ENCODE measurements at places on chromosomes 1 and 21.

DNA sequence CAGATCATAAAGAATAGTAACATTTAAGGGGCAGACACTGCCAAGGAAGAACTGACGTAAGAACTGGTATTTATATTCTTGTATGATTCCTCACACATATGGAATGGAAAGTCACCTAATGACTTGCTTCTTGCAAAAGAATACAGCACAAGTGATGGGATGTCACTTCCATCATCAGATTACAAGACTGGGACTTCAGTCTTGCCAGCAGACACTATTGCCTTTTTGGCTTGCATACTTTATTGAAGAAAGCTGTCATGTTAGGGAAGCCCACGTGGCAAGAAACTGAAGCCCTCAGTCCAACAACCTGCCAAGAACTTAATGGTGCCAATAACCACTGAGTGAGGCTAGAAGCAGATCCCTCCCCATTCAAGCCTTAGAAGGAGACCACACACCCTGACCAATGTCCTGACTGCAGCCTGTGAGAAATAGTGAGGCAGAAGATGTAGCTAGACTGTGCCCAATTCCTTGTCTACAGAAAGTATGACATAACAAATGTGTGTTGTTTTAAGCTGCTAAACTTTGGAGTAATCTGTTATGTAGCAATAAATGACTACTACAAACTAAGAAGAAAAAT is 12.0 kb downstream of the EGLN1 start:
- no peak for DNase-seq

GRCh38 chr1:92473781-92474495 is 12.8 kb downstream of the GFI1 start:
- no peak for DNase-seq

DNA sequence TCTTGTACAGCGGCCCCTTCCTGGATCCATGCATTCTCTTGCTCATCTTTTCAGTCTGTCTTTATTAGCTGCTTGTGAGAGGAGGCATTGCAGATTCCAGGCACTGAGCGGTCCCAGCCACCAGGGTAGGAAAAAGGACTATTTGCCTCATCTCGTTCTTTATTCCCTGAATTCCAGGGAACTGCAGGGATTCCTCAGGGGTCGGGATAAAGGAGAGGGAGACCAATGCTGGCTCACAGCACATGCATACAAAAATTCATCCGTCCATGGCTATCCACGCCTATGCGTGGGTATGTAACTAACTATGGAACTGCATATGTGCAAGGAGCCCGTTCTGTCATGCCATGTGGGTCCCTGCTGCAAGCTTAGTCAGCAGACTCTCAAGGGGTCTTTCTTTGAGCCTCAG is 879 bp upstream of the PLPPR5 start:
- no peak for DNase-seq

- no peak for DNase-seq
Observed at GRCh38 chr1:109642626-109643025, 13.3 kb upstream of the GSTM4 start.

DNA sequence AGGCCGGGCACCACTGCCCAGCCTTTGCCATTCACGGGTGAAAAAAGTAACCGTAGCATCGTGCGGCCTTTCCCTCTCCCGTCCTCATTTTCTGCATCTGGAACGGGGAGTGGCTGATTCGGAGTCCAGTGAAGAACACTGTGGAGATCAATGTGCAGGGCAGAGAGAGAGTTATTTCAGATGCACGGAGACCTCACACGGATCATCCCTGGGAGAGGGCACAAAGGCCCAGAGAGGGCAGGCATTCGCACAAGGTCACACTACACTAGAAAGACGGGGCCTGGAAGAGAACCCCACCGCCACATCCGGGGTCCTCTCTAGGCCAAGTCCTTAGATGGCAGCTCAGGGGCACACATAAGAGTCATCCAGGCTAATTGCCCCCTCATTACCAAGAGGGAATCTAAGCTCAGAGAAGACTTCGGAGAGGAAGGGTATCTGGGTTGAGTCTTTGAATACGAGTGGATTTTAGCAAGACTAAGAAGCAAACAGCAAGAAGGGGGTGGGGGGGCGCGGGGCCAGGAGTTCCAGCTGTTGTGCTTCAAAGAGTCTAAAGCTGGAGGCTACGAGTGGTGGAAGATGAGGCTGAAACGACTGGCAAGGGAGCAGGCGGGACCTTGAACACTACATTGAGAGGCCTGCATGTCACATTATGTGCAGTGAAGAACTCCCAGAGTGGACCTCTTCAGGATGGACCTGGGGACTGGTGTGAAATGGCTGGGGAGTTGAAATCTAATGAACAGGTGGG is 857 bp downstream of the GPX7 start:
- no peak for DNase-seq

All from activated B cell treated with CpG ODN at 0.5 μM for 24 hours (primary cell).